ENCODE measurements at places on chromosomes 11 and 22.

- DNase-seq: no peak
Measured at GRCh38 chr22:32328306-32329201, 29.1 kb upstream of the RFPL3 start.

GRCh38 chr11:69180226-69180625, 24.5 kb downstream of the SMIM38 start:
- DNase-seq: no peak

DNA sequence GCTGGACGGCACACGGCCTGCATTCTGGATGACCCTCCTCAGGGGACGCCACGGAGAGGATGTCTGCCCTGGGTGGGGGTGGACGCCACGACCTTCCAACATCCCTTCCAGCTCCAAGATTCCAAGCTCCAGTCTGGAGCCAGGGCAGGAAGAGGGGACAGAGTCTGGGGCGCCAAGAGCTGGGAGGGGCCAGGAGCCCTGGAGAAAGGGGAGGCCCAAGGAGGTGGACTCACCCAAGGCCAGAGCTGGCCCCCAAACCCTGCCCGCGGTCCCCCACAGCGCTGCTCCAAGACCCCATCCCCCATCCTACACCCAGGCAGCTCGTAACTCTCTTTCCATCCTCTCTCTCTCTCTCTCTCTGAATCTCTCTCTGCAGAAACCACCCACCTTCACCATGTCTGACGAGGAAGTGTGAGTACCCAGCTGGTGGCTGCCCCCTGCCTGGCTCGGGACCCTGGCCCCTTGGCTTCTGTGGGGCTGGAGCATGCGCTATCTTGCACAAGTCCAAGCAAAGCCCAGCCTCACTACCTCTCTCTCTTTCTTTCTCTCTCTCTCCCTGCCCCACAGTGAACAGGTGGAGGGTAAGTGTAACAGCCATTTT, 3.1 kb downstream of the TNNT3 start:
- DNase-seq: no peak

DNA sequence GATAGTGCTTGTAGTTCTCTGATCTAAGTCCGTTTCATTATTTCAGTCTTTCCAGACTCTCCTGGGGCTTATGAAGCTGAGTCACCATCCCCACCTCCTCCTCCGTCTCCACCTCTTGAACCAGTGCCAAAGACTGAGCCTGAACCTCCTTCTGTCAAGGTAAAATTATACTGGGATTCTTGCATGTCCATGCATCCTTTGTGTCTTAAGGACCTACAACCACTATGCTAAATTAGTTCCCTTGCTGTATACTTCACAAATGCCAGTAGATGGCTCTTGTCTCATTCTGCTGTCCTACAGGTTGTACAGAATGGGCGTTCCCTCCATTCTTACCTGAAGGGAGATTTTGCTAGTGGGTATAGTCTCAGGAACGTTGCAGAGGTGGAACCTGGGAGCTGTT, 42.2 kb downstream of the POLD3 start:
- no peak for DNase-seq

GRCh38 chr11:111403051-111403726, 24.1 kb upstream of the POU2AF1 start:
- DNase-seq: no peak

- no peak for DNase-seq
Measured at GRCh38 chr11:24572376-24572775, 75.5 kb downstream of the LUZP2 start.

GRCh38 chr22:48492366-48493320, 1335.0 kb downstream of the BRD1 start:
- DNase-seq: no peak

Measured in stimulated activated CD4-positive, alpha-beta T cell treated with anti-CD3 and anti-CD28 coated beads, Interleukin-12 subunit alpha, Interleukin-12 subunit beta, amount 100 ng/mL, for 4 hours (primary cell).